ENCODE measurements at places on chromosomes 11 and 22.

DNA sequence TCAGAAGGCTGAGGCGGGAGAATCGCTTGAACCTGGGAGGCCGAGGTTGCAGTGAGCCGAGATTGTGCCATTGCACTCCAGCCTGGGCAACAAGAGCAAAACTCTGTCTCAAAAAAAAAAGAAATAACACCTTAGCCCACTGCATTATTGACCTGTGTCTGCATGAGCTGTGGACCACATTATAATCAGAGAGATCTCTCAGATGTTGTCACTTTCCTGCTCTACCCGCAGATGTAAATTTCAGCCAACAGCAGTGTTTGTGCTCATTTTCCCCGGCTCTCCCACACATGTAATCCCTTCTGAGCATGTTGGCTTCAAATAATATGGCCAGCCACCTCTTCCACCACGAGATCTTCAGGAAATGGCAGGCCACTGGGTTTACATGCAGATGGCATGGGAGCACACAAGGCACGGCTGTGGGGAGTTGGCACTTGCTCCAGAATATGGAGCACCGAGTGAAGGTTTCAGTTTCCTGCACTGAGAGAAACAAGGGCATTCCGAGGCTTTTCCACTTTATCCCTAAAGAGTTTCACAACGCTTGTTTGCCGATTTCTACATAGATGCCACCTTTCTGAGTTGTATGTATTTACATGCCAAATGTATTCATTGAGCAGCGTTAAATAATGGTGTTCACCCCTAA lies 19.7 kb downstream of the CDPF1 start:
- no peak for DNase-seq

GRCh38 chr11:119744577-119744976 lies 15.6 kb upstream of the NECTIN1 start:
- no peak for DNase-seq

GRCh38 chr11:13386567-13386966 lies 76.5 kb downstream of the BTBD10 start:
- no peak for DNase-seq

DNA sequence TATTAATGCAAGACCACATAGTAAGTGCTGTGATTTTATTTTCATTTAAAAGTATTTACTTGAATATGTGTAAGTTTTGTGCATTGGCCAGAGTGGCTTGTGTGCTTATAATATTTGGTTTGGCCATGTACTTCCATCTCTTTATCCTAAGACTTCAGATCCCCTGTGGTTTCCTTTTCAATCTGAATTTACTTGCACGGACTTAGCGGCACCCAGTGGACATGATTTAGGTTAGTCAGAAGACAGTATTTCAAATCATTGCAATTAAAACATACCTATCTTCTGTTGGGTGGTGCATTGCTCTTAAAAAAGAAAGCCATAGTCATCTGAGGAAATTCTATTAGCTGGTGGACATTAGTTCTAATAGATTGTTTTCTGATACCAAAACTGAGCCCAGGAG lies 30.7 kb downstream of the PIWIL4 start:
- no peak for DNase-seq

DNA sequence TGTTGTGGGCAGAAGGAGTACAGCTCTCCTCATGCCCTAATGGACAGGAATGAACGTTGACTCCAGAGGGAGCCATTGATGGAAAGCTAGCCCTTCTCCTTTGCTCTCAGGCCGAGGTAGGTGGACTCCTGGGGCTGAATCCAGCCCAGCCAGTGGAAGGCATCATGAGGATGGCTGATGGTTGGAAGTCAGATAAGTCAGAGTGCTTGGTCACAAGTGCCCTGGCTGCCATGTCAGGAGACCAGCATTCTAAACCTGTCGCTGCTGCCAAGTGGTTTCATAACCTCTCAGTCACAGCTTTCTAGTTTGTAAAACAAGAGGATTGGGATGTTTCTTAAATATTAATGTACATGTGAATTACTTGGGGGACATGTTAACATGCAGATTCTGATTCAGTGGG lies 32.3 kb downstream of the PIWIL4 start:
- no peak for DNase-seq
